ENCODE measurements at places on chromosomes 1 and 21.
A peak's percentile ranks its signal among the peaks of the same experiment; 100 is the strongest.

- no peak for DNase-seq
Observed at GRCh38 chr1:174265282-174265681, 106.0 kb downstream of the RABGAP1L start.

DNA sequence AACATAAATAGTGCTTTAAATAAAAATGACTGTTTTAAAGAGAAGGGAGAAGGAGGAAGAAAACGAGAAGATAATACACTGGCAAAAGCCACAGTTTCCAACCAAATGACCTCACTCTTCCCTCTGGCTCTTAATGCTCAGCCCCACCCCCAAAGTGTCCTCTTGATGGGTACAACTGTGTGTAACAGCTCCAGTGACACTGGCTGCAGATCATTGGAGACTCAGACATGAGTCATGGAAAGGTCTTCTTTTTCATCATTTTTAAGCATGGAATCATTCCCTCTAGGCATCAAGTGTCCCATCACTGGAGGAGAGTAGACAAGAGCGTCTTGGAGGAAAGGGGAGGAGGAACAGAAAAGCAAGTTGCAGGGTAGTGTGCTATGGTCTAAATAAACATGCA is 333.0 kb downstream of the PAPPA2 start:
- no peak for DNase-seq

DNA sequence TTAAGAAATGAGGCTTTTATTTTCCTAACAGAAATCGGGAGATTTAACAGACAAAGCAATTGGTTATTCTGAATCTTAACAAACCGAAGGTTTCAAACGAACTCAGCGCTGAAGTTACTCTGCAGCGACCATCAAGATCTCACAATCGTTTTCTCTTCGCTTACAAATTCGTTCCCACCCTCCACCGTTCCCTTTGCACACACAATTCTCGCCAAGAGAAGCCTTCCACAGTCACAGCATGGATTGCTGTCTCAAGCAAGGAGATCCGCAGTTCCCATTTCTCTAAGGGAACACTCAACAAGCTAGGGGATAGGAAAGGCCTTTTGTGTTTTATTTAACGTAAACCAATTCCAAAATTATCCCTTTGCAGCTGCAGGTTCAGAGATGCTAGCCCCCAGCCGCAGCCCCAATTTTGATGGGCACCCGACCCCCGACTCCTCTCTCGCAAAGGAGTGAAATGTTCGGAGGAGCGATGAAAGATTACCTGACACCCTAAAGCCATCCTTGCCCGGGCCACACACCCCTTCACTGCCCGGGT is 755 bp downstream of the FBXO42 start:
- no peak for DNase-seq

DNA sequence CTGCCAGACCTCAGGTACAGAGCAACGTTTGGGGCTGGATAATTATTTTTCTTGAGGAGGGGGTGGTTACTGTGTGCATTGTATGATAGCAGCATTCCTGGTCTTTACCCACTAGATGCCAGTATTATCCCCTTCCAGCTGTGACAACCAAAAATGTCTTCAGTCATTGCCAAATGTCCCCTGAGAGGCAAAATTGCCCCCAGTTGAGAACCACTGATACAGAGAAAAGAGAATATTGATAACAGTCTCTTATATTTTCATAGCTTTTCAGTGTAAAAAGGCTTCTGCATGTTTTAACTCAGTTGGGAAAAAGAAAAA is 51.8 kb upstream of the SYT14 start:
- DNase-seq: no peak

DNA sequence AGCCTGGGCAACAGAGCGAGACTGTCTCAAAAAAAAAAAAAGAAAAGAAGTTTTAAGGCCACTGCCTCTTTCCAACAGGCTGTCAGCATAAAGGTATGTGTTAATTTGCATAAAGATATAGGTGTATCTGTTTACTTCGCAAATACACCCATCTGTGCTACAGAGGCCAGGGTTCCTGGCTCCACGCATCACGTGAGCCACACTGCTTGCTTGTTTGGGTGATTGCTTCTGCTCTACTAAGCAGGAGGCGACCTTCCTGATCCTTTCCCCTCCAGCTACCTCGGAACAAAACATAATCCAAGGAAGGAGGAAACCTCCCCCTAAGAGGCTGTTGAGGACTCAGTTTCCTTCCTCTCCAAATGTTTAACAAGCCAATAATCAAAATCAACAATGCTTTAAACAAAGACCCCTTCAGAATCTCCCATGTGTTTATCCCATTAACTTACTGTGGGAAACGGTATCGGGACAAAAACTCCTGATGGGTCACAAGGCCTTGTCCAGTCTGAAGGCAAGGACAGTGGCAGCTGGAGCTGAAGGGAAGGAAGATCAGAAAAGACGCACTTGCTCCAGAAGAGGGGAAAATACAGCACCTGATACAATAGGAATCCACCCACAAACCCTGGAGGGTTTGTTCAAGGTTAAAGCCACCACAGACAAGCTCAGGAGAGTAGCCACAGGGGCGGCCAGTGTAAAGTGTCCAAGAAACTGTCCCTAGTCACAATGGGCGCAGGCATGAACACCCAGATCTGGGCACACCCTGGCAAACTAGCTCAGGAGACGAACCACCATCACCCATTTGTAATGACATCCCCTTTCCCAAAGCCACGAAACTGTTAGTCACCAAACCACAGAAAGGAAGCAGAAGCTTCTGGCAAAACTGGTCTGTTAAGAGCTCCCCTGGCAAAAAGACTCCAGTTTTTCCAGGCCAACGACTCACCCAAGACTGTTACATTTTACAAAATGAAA is 17.2 kb downstream of the CTNNBIP1 start:
- DNase-seq: no peak

- DNase-seq: no peak
Observed at GRCh38 chr1:2003541-2004131, at the start of gene CFAP74. TSS of gene CFAP74 (minus strand) at chr1:2003786. CDS start at chr1:1990956, 12,830 bp downstream.

- DNase-seq: no peak
Observed at GRCh38 chr1:93681101-93681988, at the start of gene BCAR3. TSS of gene BCAR3 (minus strand) at chr1:93681837. CDS start at chr1:93674930, 6,907 bp downstream.

GRCh38 chr1:210618369-210618768 is 289.7 kb downstream of the HHAT start:
- DNase-seq: no peak

DNA sequence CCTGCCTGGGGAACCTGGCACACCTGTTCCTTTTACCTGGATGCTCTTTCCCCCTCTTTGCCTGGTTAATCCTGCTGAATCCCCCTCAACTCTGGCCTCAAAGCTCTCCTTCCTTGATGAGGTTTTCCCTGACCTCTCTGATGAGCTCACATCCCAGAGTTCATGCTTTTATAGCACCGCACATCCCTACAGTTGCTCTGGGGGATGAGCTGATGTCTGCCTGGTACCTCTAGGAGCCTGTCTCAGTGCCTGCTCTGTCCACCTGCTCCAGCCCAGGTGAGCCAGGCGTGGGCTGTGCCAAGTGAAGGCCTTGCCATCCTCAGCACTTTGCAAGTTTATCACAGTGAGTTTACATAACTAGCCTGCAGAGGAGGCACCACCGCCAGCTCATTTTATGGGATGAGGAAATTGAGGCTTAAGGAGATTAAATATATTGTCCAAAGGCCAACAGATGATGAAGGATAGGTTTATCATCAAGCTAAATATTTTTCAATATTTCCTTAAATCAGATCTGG is 58.6 kb upstream of the TMPRSS2 start:
- no peak for DNase-seq

DNA sequence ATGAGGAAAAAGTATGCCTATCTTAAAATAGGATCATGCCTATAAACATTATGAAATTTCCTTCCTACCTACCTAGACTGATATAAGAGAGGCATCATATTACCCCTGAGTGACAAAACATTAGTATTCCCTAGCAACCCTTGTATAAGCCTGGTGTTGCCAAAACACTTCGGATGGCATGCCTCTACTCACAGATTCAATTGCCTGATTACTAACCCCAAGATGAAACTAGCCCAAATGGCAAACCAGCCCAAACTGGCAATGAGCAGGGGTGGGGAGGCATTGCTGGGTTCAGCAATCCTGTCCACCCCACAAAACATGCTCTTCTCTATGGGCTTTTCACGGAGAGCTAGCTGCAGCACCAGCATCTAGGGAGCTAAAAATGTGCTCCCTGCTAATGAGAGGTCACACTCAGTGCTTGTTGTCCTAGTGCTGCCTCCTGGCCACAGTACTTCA is 13.9 kb downstream of the PALMD start:
- DNase-seq: no peak

- no peak for DNase-seq
Observed at GRCh38 chr1:198179556-198179981, 22.8 kb downstream of the NEK7 start.

GRCh38 chr1:43766818-43767525 is 59.6 kb downstream of the ST3GAL3 start:
- DNase-seq: no peak

GRCh38 chr1:83799594-83799993 is 199.3 kb downstream of the TTLL7 start:
- DNase-seq: no peak

GRCh38 chr1:25747046-25747719 is 52.8 kb upstream of the SELENON start:
- no peak for DNase-seq

GRCh38 chr1:59640851-59641250 is 173.9 kb upstream of the HOOK1 start:
- no peak for DNase-seq

GRCh38 chr21:32482565-32483292 is 70.2 kb downstream of the EVA1C start:
- DNase-seq: no peak

GRCh38 chr21:14300074-14300473 is 82.9 kb downstream of the HSPA13 start:
- DNase-seq: no peak

DNA sequence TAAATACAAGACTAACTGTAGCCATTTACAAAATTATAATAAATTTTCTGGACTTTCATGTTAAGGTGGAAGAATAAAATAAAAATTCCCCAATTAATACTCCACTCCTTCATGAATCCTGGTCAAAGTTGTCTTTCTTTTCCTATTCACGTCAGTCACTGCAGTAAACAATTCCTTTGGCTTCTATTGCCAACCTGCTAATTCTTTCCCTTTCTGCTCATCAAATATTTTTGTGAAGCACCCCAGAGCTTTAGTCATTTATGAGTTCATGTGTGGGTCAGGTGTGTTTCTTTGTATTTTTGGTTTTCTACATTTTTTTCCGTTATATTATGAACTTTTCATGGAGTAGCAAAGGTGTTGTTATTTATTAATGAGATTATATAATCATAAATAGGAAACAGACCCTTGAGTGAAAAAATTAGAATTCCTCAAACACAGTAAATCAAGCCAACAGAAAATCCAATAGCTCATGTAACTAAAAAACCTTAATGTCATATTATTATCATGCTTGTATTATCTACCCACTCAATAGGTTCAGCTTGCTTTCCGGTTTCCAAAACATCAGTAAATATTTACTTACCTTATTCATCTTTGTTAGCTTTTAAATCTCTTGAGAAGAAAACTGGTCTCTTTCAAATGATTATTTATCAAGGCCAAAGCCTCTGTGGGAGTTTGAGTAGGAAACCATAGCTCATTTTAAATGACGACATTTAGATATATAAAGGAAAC is 29.6 kb upstream of the PLA2G4A start:
- no peak for DNase-seq

GRCh38 chr1:41341772-41342562 is 19.3 kb upstream of the FOXO6 start:
- no peak for DNase-seq

DNA sequence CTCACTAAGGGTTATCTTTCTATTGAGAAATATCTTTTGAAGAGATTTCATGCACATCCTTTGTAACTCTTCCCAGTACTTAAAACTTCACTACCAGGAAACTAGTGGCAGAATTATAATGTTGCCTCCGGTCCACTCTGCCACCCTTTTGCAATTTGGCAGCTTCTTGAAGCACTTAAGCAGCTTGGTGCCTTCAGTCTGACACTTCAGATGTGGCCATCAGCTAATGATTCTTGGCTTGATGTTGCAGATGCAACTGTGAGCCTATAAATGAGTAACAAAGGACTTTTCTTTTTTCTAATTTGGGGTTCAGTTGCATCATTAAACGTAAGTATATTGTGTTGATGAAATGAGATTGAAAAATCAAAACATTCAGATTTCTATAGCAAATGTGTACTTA is 187.5 kb upstream of the C21orf91 start:
- DNase-seq: no peak

- no peak for DNase-seq
Observed at GRCh38 chr1:190849346-190849745, 371.7 kb upstream of the BRINP3 start.

DNA sequence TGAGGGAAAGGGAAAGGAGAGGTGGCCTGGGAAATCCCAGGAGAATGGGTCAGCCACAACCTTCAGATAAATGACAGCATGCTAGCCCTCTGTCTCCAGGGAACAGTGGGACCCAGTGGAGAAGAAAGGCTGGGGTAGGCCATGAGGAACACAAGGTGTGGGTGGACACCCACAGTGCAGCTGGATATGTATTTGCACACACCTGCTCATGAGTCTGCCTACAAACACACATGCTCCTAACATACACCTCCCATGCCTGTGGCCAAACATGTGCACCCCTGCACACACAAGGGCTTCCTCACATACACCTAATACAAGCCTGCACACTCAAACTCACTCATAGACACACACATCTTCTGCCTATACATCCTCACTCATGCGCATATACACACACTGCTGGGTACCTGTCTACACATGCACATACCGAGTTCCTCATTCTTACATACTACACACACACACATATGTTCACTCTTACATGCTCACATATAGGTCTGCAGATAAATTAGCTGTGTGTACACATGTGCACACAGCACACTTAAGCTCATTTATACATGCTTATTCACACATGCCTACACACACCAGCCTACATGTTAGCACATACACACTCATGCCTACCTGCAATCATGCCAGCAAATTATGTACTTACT is 3.6 kb downstream of the C1orf216 start:
- DNase-seq: no peak

DNA sequence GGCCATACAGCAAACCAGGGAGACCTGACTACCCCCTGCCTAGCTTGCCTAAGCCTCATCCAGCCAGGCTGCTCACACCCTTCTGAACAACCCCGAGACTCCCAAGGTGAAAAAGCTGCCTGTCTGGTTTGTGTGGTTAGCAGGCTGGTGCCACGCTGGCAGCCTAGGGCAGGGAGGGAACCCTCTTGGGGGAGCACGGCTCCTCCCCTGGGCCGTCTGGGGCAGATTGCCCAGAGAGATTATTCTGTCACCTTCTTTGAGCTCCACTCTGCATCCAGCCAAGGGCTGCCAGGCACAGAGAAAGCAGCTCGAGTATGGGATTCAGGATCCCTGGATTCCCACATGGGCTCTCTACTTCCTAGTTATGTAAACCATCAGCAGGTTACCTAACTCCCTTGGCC is 27.5 kb upstream of the TCEA3 start:
- peak; percentile 3 for DNase-seq

- DNase-seq: no peak
Observed at GRCh38 chr21:41521489-41522027, 13.6 kb upstream of the TMPRSS2 start.

GRCh38 chr1:153553096-153553495 is 4.0 kb upstream of the S100A3 start:
- DNase-seq: no peak

- DNase-seq: no peak
Observed at GRCh38 chr1:110687250-110687649, 12.5 kb upstream of the KCNA3 start.

GRCh38 chr1:159879977-159880376 is 17.5 kb upstream of the VSIG8 start:
- DNase-seq: no peak

Data from activated CD4-positive, alpha-beta T cell treated with anti-CD3 and anti-CD28 coated beads, Interleukin-2, amount 50 U/mL, for 4 hours (primary cell).